ENCODE measurements at places on chromosomes 7 and 10.

GRCh38 chr7:124208173-124208572, 175.3 kb upstream of the TMEM229A start:
- DNase-seq: no peak

DNA sequence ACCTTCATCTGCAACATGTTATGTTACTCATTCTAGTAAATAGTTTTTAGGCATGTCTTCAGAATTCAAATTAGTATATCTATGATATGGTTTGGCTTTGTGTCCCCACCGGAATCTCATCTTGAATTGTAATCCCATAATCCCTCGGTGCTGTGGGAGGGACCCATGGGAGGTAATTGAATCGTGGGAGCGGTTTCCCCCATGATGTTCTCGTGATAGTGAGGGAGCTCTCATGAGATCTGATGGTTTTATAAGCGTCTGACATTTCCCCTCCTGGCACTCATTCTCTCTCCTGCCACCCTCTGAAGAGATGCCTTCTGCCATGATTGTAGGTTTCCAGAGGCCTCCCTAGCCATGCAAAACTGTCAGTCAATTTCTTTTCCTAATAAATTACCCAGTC, 20.4 kb upstream of the GPR37 start:
- DNase-seq: no peak

DNA sequence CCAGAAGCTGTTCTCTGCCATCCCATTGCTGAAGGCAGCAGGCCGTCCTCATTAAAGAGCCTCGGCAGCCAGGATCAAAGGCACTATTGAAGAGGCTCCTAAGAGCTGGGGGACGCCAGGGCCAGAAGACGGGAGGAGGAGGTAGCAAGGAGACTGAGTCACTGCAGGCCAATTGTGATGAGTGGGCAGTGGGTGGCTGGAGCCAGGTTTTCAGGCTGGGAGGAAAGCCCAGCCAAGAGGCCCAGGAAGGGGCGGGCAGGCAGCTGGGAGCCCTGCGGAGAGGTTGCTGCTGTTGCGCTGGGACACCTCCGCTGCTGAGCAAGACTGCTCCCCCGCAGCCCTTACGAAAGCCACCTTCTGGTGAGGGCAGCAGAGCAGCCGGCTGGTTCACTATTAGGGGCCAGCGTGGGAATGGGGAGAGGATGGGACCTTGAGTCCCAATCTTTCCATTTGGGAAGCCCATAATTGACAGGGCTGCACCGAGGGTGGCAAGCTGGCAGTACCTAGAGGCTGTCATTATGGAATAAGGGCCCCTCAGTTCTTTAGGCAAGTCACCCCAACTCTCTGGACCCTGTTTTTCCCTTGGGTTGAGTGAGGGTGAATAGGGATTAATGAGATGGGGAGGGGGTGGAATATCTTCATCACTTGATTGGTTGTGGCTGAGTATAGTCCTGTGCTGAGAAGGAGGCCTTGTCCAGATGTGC, 48.4 kb downstream of the UNC5B start:
- DNase-seq: no peak

DNA sequence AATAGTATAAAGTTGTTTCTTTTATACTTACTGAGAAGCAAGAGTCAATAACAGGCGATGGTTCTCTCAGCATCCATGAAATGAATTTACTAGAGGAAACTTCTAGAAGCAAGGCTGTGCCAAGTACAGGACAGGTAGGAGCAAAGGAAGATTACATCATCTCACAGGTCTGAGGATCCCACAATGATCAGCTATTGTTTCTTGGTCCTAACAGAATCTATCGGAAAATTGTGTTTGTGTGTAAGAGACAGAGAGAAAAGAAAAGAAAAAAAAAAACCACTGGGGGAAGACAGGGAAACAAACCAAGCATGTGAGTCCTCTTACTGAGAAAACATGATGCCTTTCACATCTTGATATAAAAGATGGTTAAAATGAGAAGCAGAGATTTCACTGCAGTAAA, 535.0 kb upstream of the NRP1 start:
- DNase-seq: no peak

DNA sequence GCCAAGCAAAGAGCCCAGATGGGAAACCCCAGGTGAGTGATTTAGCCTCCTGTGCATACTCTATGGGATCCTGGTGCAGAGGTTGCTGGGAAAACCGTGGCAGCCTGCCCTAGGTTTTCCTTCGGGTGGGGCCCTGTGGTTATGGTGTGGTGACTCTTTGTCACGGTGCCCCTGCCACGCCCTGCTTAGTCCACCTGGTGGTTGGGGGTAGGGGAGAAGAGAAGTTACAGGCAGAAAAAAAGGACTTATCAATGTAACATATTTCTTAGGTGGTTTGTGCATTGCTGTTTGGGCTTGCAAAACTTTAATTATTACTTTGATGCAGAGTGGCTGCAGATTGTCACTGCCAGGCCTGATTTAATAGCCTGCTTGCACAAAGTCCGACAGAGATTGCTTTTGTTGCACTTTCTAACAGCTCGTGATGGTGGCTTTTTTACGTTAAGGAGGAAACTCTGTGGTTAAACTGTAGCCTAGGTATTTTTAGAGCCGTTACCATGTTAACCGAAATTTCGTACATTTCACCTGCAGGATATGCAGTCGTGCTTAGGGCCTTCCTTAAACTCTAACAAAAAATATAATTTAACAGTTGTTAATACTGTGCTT, 197.4 kb downstream of the RNLS start:
- no peak for DNase-seq

GRCh38 chr10:4623757-4624420, 202.1 kb upstream of the AKR1E2 start:
- DNase-seq: no peak

GRCh38 chr10:70063418-70064098, 10.9 kb downstream of the MACROH2A2 start:
- no peak for DNase-seq

- DNase-seq: no peak
Measured at GRCh38 chr10:9339716-9340115, 1285.2 kb downstream of the GATA3 start.

DNA sequence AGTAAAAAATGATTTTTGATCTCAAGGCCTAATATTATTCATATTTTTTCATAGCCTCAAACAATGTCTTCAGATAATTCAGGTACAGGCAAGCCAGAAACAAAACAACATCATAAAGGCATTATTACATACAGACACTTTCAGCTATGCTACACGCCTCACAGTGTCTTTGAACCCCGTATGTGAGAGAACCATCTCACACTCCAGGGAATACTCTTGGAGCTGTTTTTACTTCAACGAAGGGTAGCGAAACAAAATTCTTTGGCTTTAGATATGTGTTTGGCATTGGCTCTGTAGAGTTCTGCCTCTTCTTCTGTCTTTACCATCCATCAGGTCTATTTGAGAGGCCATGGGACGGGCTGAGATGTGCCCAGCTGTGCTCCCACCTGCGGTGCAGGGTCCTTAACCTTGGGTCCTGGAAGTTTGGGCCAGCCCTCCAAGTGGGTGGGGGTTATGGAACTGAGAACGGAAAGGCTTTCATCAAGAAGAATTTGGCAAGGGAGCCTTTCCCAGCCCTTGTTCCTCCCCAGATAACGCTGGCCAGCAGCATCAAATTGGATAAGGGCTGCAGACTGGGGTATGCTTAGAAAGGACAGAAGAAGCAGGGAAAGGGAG, 276.9 kb downstream of the TCF7L2 start:
- no peak for DNase-seq

DNA sequence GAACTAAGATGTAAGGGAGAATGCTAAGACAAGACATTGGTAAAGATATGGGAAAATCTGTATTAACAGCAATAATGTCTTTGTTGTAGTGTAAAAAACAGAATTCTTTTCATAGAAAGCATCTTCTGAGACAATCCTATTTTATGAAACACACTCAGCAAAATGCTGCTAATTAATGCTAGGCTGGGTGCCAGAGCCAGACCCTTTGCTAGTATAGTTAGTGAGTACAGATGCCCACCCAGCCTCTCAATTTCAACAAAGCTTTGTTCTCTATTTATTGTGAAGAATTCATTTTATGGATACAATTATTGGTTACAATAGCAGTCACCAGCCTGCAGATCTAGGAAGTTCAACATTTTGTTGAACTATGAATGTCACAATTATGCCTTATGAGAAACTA, 131.0 kb downstream of the SEM1 start:
- DNase-seq: no peak

DNA sequence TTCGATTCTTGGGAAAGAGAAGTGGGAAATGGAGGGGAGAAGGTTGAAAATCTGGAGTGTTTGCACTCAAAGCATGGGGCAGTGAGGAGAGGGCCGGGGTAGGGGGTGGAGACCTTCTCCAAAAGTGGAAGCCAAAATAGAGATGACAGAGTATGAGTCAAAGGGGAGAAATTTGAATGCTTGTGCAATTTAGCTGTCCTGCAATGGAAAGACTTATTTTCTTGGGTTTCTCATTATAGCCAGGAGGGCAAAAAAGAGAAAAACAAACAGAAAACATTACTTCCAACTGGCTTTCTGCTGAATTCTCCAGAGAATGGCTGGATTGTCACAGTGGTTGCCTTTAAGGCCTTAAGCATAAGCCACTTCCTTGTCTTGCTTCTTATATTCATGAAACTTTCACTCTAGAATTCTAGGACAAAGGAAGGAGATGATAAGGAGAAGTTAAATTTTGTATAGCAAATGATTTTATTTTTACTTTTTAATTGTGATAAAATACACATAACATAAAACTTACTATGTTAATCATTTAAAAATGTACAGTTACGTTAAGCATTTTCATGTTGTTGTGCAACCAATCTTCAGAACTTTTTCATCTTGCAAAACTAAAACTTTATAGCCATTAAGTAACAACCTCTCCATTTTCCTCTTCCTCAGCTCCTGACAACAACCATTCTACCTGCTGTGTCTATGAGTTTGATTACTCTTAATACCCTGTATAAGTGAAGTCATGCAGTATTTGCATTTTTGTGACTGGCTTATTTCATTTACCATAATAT, 100.2 kb downstream of the GPR85 start:
- no peak for DNase-seq

DNA sequence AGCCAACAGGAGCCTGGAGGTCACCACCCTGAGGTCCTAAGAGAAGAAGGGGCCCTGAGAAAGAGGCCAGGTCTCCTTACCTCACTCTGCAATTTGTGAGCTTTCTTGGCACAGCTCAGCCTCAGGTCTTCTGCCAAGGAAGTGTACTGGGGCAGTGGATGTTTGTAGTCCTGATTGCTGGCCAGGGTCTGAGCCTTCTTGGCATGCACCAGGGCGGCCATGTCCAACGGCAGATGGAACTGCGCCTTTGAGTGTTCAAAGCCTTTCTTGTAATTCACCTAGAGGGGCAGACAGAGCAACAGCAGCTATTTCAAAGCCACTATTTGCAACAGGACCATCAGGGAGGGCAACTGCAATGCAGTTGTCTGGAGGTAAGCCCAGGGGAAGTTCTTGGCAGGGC, 51.7 kb downstream of the NRAP start:
- DNase-seq: no peak

- no peak for DNase-seq
Measured at GRCh38 chr10:110442746-110443145, 55.0 kb upstream of the DUSP5 start.

DNA sequence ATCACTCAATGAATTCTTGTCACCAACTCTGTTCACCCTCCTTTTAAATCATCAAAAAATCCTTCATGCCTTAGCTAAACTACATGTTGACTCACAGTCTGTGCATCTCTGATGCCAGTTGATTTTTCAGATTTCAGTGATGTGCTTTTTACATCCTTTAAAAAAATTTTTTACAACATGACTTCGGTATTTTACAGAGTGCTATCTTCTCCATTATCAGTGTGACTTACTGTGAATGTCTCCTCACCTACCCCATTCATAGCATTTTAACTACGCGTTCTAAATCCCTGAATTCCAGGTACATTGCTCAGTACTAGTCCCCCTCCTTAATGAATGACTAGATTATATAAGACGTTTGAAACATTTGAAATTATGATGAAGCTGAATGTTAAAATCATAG, 98.7 kb downstream of the DNAH11 start:
- no peak for DNase-seq

DNA sequence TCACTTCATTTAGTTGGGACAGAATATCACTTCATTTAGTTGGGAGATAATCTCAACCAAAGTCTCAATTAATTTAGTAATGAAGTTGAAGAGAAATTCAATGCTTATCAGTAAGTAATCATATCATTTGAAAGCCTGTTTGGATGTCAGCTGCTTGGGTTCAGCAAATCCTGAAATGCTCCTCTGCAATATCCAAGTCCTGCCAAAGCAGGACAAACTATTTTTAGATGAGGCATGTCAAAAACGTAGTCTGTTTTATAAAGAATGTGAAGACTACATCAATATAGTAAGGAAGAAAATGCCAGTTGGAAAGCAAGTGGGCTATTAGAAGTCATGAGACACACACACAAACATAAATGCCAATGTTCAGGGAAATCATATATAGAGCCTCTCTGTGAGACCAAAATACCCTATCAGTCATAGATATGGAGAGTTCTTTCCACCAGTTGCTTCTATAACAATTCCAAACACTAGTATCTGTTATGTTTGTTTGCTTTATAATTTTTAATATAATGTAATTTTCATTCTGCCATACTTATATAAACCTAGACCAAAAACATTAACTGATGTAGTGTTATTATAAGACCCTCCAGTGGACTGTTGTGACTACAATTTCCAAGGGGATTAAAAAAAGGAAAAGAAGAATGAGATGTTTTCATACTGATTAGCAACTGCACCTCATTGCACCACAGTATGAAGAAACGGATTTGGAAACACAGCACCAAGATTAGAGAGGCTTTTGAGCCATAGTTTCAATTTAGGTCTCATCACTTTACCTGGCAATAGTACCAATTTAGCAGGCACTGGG, 160.7 kb downstream of the LRRTM3 start:
- DNase-seq: no peak

DNA sequence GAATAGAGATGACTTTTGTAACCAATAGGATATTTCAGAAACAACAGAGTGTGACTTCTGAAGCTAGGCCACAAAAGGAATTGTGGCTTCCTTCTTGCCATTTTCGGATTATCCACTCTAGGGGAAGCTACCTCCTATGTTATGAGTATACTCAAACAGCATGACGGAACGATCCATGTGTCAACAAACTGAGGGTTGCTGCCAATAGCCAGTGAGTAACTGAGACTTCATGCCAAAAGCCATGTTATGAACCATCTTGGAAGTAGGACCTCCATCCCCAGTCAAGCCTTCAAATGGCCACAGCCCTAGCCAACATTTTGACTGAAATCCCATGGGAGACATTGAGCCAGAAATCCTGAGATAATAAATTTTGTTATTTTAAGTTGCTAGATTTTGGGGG, 69.0 kb upstream of the IL6 start:
- no peak for DNase-seq

DNA sequence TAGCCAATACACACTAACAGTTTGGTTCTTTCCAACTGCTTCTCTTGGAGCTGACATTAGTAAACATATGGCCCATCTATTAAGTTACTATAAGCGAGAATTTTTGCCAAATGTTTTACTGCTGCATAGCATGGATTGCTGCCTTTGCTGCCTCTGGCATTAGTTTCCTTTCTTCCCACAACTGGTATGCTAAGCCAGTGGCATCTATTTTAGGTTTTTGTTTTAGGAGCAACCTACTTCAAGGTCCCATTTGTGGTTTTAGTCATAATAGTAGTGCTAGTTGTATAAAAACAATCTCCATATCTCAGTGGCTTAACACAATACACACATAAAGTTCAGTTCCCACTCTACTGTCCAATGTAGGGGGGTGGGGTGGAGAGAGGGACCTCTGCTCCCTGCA, 25.9 kb upstream of the PANK1 start:
- no peak for DNase-seq

- DNase-seq: no peak
Measured at GRCh38 chr7:135174941-135175340, 4.4 kb upstream of the CYREN start.

GRCh38 chr10:128812000-128812399, 655.0 kb upstream of the MGMT start:
- no peak for DNase-seq

All from stimulated activated CD4-positive, alpha-beta T cell treated with anti-CD3 and anti-CD28 coated beads, Interleukin-1b, Interleukin-23, amount 100 ng/mL, for 1 hour (primary cell).